IPS-NIHi11 (cell line): ENCODE measurements at places on chromosomes 4 and X.
A peak's percentile ranks its signal among the peaks of the same experiment; 100 is the strongest.

DNA sequence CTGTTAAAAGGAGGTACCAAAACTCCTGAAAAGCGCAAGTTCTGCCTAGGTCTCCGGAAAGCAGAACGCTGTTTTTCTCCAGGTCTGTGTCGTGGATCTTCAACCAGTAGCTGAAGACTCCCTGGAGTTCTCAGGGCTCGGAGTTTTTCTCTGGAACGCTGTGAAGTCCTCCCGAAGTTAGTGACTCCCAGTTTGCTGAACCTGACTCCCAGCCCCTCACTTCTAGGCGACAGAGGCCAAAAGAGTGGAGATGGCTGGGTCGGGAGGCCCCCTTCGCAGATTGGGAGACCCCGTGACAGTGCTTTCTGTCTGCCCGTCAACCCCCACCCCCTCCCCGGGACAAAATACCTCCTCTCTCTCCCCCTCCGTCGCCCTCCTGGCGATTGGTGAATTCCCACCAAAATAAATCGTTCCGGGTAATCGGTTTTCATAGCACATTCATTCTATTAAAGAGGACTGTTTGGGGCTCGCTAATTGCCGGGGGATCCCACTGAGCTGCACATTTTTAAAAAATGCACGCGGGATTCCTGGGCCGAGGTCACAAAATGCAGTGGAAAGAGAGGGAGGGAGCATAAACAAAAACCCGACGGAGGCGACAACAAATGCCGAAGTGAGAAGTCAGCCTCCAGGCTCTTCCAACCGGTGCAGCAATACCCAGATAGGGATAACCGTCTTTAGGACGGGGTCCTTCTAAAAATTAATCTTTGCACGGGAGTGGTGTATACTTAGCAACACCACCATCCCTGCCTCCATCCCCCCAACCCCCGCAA lies 4.0 kb upstream of the MSX1 start:
- no peak for DNase-seq

GRCh38 chr4:99617374-99617773 lies 40.3 kb downstream of the C4orf54 start:
- no peak for DNase-seq

DNA sequence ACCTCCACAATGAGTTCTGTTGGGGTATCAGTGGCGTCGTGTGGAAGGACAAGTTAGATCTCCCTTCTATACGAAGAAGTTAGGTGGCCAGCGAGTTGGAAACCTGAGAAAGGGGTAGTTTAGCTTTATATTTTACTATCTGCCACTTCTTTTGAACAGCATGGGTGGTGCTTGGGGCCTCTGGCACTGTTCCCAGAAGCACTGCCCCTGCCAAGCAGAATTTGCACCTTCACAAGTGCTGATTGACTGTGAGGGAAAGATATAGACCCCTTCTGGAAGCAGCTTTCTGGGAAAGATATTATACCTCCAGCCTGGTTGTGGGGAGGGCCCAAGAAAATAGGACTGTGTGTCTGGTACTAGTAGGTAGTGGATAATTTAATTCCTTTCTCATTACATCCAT lies 246.9 kb downstream of the FBXO8 start:
- DNase-seq, result no peak

DNA sequence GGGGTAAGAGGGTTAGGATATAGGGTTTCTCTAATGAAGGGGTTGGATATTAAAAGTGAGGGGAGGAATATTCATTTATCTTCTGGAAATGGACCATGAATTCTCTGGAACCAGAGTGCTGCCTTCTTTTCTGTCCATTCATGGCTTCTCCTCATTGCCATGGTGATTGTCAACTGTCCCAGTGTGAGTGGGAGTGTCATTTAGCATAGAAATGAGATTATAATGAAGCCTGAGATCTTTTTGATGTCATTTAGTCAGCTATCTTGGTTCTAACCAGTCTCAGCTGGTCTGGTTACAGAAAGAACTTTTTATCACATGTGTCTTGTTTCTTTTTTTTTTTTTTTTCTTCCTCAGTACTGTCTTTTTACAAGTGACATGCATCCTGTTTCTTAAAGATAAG lies 497.3 kb upstream of the PITX2 start:
- no peak for DNase-seq

DNA sequence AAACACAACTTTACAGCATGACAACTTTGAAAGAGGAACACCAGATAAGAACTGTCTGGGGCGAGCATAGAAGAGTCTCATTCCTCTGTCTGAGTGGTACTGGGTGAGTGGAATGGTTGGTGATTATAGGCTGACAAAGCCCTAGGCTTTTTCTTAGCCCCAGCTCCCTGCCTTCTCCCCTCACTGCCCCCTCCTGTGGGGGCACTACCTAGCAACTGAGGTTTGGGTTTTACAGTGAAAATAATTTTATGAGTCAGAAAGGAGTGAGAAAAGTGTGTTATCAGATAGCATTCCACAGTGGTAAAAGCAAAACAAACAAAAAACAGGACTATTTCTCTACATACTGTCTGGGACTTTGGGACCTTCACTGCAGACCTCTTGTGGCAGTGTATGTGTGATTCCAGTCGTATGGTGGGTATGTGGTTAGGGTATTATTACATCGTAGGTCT lies 10.5 kb upstream of the TMEM165 start:
- DNase-seq, result no peak

DNA sequence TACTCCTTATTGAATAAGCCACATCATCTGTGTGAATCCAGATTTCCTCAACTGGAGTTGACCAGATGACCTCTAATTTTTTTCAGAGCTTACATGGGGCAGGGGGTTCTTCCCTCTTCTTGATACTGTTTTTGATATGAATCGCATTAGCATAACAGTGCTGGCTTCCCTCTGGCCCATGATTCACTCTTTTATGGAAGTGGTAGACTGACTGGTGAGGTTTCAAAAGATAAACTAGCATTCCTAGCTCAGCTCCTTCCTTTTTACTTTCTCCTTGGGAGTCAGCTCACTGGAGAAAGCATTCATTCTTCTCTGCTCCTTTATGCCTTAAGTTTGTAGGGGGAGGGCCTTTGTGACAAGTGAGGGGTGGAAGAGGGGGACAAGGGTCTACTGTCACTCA lies 161.0 kb upstream of the FGF13 start:
- DNase-seq, result no peak

GRCh38 chr4:101334963-101335572 lies 12.3 kb downstream of the PPP3CA start:
- no peak for DNase-seq

GRCh38 chrX:8864161-8864560 lies 63.0 kb upstream of the FAM9A start:
- DNase-seq, result peak; percentile 10

GRCh38 chr4:600850-601515 lies 24.4 kb upstream of the PDE6B start:
- no peak for DNase-seq

DNA sequence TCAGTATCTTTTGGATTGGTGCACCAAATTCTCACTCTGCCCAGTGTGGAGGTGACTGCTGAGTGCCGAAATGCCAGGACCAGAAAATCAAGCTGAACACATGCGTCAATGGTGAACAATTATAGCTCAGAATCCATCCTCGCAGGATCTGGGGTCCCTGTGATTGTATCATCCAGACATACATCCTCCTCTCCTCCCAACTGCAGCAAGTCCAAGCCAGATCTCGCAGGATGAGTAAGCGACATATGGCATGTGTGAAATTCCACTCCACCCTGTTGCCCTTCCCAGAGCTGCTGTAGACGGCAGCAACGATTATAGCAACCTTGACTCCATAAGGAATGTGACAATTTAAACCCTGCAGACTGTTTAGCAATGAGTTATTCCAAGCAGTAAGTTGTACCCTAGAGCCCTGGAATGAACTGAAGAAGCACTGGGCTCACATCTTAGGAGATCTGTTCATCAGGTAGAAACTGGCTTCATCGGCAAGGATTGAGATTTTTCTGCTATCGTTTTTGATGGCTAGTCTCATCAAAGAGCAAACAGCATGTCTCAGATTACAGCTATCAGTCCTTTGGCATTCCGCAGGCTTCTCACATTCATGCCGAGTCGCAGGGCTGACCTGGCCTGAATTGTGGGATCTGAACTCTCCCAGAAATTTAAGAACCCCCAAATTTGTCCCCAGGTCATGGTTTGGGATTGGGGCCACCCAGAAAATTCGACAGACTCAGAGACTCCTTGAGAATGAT lies 35.5 kb upstream of the SORBS2 start:
- DNase-seq, result no peak

DNA sequence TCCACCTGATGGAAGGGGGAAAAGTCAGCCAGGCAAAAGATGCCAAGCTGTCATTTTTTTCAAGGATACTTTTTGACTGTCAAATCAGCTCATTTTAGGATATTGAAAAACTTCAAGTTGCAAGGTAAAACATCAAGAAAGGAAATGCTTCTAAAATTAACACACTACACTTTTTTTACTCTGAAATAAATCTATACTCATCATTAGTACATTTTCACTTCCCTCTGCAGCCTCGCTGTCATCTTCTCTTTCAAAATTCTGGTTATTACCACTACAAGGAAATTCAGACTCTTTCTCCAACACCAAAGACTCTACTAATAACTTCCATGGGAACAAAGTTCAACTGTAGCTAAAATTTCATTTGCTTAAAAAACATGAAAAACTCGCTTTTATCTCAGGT lies 41.6 kb downstream of the APBB2 start:
- no peak for DNase-seq

DNA sequence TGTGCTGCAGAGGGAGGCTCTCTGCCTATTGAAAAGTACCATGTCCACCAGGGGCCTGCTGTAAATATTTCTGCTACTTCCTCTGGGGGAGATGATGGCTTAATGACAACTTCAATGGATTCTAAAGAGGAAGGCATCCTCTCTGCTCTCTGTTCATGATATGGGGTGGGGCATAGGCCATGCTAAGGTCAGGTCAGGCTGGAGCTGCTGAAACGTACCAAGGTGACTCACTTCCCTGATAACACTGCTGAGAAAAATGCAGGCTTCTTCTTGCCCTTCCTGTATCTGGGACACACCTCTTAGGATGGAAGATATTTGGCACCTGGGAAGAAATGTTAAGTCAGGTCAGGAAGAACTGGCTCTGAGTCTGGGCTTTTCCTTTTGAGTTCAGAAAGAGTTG lies 31.5 kb downstream of the HS3ST1 start:
- DNase-seq, result no peak

DNA sequence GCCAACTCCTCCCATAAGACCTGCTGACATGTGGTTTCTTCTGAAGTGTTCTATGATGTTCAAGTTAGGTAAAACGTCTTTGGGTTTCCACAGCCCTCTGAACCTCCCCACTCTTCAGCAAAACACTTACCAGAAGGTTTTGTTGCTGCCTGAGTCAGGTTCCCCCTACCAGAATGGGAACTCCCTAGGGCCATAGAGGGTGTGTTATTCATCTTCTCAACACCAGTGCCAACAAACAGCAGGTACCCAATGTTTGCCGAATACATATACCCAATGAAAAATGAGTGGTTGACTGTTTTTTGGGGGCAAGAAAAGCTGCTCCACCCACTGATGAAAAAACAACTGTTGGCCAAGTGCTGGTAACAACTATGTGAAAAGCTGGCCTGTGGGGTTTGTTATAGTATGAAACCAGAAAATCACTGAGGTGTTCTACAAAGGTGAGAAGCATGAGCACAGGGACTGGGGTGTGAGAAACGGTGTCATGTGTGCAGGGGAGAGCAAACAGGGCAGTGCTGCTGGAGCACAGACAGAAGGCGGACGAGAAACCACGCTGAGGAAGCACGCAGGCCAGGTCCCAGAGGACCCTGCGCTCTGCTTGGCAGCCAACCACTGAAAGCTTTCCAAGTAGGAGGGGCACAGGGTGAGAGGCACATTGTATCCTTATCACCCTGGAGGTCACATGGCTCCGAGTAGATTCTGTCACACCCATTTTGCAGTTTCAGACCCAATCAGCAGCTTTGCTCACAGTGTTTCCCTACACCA lies 28.8 kb downstream of the ATP8A1 start:
- DNase-seq, result no peak
